ENCODE measurements at places on chromosomes 7 and 10. TPM values are rescaled to one million over a fixed set of nuclear protein-coding genes. Genes with fewer than 3 reads are reported as not detected.

- H3K27me3 ChIP-seq: no peaks in the 10 kb centered on the region
- no peak for DNase-seq
- peaks cover 13% of the 10 kb centered on the region for H3K36me3 ChIP-seq
- H3K4me1 ChIP-seq: peaks cover 81% of the 10 kb centered on the region
- H3K4me3 ChIP-seq: no peak overlapping the region
These were observed 89.5 kb downstream of the FAM53B start for GRCh38 chr10:124654686-124655085.

DNA sequence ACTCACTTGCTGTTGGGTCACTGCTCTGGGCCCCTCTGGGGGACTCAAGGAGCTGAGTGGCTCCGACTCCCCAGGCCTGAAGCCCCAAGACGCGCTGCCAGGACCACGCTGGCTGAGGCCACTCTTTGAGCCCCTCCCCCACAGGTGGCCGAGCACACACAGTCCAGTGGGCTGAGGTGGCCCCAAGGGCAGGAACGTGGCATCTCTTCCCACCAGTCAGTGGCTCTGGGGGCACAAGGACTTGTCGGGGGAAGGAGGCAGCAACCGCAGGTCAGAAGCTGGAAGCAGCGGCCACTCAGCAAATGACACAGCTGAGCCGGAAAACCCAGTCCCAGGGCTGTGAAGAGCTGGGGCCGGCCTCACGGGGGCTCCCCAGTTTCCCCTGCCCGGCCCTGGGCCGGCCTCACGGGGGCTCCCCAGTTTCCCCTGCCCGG, 24.1 kb downstream of the GRIFIN start:
- H3K36me3 ChIP-seq: peaks cover 4% of the 10 kb centered on the region
- no peak overlapping the region for H3K27ac ChIP-seq
- peaks cover 13% of the 10 kb centered on the region for H3K4me1 ChIP-seq
- peaks cover 12% of the 10 kb centered on the region for H3K27me3 ChIP-seq
- no peak overlapping the region for H3K4me3 ChIP-seq

DNA sequence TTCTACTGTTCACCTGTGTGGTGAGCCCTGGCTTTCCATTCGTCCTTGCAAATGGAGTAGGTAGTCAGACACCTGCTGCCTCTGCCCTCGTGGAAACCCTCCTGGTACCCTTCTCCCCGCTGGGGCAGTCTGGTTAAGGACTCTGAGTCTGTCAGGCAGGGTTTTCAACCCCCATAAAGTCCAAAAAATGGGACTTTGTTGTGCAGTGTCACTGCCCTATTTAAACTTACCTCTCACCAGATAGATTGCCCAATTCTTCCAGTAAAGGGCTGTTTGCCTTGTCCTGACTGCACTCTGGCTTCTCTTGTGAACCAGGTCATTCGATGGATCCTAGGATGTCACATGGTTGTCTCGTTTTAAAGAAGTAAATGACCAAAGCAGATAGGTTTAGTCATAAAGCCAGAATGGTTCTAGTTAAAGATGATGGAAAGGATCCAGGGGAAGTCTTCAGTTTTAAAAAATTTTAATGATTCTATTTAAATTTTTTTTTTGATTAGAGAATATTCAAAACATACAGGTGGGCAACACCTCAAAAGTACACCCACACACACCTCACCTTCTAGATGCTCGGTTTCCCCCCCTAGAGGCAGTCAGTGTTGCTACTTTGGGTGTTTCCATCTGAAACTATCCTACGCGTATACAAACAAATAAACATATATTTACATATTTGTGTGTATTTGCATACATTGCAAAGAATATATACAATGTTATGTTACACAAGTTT, 22.0 kb downstream of the TMEM176B start:
- H3K4me3 ChIP-seq: no peak overlapping the region
- peaks cover 7% of the 10 kb centered on the region for H3K36me3 ChIP-seq
- no peak overlapping the region for H3K27ac ChIP-seq

The NEBL gene
- not detected for total RNA-seq

DNA sequence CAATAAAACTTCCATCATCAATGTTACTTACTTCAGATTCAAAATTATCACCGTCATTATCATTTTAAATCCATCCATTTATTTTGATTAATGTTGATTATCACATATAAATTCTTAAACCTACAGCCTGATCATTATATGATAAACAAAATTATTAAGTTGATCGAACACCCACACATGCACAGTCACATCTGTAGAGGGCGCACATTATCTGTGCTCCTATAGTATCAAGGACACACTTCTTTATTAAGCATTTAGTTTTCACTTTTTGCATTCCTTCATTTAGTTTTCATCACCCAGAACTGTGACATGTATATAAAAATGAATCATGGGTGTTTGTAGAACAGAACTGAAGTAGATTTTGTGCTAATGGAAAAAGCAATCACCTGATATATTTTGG, 26.2 kb upstream of the ZNF716 start:
- no peak overlapping the region for H3K27ac ChIP-seq
- no peak overlapping the region for H3K4me3 ChIP-seq
- no peaks in the 10 kb centered on the region for H3K27me3 ChIP-seq

GRCh38 chr7:157832866-157833607, 496.2 kb downstream of the DNAJB6 start:
- H3K4me3 ChIP-seq: no peak overlapping the region
- no peaks in the 10 kb centered on the region for H3K27me3 ChIP-seq
- no peaks in the 10 kb centered on the region for H3K4me1 ChIP-seq

DNA sequence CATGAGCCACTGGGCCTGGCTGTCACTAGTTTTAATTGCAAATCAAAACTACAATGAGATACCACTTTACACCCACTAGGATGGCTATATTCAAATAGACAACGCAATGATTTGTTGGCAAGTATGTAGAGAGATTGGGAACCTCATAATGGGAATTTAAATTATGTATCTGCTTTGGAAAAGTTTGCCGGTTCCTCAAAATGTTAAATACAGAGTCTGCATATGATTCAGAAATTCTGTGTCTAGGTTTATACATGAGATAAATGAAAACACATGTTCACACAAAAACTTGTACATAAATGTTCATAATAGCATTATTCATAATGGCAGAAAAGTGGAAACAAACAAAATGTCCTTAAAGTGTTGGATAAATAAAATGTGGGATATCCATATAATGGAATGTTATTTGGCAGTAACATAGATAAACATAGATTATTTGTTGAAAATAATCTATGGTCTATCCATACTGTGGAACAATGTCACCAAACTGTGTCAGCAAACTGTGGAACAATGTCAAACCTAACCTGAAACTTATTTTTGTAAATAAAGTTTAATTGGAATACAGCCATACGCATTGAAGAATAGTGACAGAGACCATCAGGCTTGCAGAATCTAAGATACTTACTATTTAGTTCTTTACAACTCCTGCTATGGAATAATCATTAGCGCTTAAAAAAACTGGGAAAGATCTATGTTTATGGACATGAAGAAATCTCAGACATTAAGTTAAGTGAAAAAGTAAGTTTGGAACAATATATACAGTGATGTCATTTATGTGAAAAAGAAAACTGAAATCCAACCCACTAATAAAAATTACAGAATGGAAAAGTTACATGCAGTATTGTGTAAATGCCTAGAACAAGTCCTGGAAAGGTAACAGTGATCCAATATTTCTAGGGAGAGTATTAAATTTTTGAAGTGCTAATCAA, 70.9 kb downstream of the CCDC7 start:
- peaks cover 4% of the 10 kb centered on the region for H3K4me1 ChIP-seq
- no peak overlapping the region for H3K4me3 ChIP-seq
- H3K27ac ChIP-seq: no peak overlapping the region
- no peak for DNase-seq

GRCh38 chr10:81179805-81180452, 642.2 kb downstream of the SH2D4B start:
- no peak for DNase-seq
- H3K27me3 ChIP-seq: no peaks in the 10 kb centered on the region
- no peak overlapping the region for H3K27ac ChIP-seq
- H3K36me3 ChIP-seq: no peaks in the 10 kb centered on the region
- no peaks in the 10 kb centered on the region for H3K4me1 ChIP-seq
- no peak overlapping the region for H3K4me3 ChIP-seq

GRCh38 chr10:125260260-125260659, 99.9 kb upstream of the CTBP2 start:
- H3K36me3 ChIP-seq: no peaks in the 10 kb centered on the region
- H3K4me1 ChIP-seq: no peaks in the 10 kb centered on the region
- no peaks in the 10 kb centered on the region for H3K27me3 ChIP-seq
- H3K4me3 ChIP-seq: no peak overlapping the region
- DNase-seq: no peak

GRCh38 chr10:48545462-48546145, 59.3 kb downstream of the ARHGAP22 start:
- no peak overlapping the region for H3K4me3 ChIP-seq
- no peak overlapping the region for H3K27ac ChIP-seq
- no peak for DNase-seq
- no peaks in the 10 kb centered on the region for H3K36me3 ChIP-seq

DNA sequence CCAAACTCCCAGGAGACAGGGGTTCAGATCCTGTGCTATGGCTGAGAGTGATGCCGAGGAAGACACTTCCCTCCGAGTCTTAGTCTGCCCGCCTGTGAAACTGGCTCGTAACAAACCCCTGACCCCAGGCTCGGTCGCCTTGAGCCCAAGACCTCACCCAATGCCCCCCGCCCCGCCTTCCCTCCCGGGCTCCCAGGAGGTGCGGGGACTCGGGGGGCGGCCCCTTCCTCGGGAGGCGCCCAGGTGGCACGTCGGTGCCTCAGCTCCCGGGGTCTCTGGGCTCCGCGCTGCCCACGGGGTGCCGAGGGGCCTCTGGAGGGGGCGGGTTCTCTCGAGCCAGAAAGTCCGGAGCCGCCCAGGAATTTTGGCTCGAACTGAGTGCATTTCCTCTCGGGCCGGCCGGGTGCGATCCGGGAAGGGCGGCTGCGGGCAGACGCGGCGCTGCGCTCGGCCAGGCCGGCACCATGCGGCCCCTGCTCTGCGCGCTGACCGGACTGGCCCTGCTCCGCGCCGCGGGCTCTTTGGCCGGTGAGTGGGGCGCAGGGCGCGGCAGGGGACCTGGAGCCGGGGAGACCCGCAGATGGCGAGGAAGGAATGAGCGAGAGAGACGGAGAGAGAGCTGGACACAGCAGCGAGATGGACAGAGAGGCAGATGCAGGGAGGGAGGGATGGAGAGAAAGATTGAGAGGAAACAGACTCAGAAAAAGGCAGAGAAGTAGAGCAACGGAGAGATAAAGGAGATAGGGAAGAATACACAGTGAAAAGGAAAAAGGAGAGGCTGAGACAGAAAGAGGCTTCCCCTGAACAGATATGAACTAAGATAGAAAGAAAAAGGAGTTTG, at the start of gene PLAC9:
Gene PLAC9 (plus strand): TSS at position 432 of the 841 bp plus-strand sequence. CDS start 33 bp downstream, at position 465.
- H3K36me3 ChIP-seq: no peaks in the 10 kb centered on the region
- H3K27me3 ChIP-seq: peaks cover 37% of the 10 kb centered on the region
- H3K4me1 ChIP-seq: peaks cover 4% of the 10 kb centered on the region
- DNase-seq: no peak

The H2BK1 gene
- total RNA-seq: not detected

DNA sequence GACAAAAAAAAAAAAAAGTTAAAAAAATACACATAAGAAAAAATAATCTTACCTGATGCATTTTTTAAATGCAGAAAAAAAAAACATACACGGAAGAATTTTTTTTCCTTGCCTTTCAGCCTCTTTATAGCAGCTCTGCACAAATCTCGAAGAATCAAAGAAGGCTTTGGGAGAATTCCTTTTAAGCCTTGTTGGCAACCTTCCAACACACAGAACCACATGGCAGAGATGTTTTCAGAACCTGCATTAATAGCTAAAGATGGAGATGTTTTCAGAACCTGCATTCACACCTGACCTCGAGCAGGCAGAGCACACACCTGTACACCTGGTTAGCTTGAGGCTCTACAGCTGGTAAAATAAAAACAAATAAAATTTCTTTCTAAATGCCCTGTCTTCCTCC, 65.6 kb downstream of the DOCK4 start:
- H3K27me3 ChIP-seq: peaks cover 9% of the 10 kb centered on the region
- no peak overlapping the region for H3K4me3 ChIP-seq
- H3K4me1 ChIP-seq: no peaks in the 10 kb centered on the region

- no peak for DNase-seq
- peaks cover 39% of the 10 kb centered on the region for H3K27me3 ChIP-seq
- H3K4me1 ChIP-seq: no peaks in the 10 kb centered on the region
- no peaks in the 10 kb centered on the region for H3K36me3 ChIP-seq
- no peak overlapping the region for H3K4me3 ChIP-seq
These were observed 58.8 kb upstream of the AKR1E2 start for GRCh38 chr10:4767033-4767814.

The NUTM2D gene
- total RNA-seq: 2.3 TPM

GRCh38 chr7:127809261-127809702, 157.3 kb downstream of the SND1 start:
- peaks cover 24% of the 10 kb centered on the region for H3K36me3 ChIP-seq
- H3K27me3 ChIP-seq: no peaks in the 10 kb centered on the region
- no peak for DNase-seq
- peaks cover 14% of the 10 kb centered on the region for H3K4me1 ChIP-seq

DNA sequence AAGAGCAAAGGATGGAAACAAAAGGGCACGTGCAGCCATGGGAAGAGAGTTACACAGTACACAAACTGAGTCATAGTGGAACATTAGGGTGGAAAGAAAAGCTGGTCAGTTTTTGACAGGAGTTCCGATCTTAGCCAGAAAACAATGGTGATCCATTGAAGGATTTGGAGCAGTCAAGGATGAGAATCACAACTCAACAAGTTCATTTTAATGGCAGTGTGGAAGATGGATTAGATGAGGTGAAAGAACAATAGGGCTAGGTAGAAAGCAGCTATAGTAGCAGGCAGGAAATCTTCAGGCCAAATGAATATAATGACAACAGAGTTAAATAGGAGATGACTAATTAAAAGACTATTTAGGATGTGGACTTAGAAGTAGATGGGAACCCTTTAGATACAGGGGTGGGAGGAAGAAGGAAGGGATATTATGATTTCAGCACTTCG, 136.3 kb downstream of the DOCK4 start:
- H3K4me1 ChIP-seq: no peaks in the 10 kb centered on the region
- H3K27me3 ChIP-seq: peaks cover 15% of the 10 kb centered on the region
- DNase-seq: no peak
- no peak overlapping the region for H3K4me3 ChIP-seq
- no peaks in the 10 kb centered on the region for H3K36me3 ChIP-seq

The PAPOLB gene
- not detected for total RNA-seq

The CCL24 gene
- not detected for total RNA-seq

DNA sequence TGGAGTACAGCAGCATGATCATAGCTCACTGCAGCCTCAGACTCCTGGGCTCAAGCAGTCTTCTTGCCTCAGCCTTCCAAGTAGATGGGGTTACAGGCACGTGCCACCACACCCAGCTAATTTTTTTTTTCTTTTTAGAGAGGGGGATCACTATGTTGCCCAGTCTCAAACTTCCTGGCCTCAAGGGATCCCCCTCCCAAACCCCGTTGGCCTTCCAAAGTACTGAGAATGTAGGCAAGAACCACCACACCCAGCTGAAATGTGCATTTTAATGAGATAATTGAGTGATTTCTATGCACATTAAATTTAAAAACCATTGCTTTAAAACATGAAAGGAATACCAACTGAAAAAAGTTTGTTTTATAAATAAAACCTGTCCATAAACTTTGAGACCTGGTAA, 25.6 kb downstream of the MARCHF5 start:
- DNase-seq: no peak
- no peaks in the 10 kb centered on the region for H3K4me1 ChIP-seq

The SUN3 gene
- not detected for total RNA-seq

The TUBAL3 gene
- not detected for total RNA-seq

All from activated CD8-positive, alpha-beta memory T cell treated with anti-CD3 and anti-CD28 coated beads, Interleukin-2, amount 10 ng/mL, durations not matched to agents 7 days and 5 days (primary cell).